Epithelial cell of alveolus of lung (primary cell): ENCODE measurements at places on chromosomes 16 and 17. TPM values are rescaled to one million over a fixed set of nuclear protein-coding genes. Genes with fewer than 3 reads are reported as not detected.

EME2 gene
- 3.2 and 8.9 TPM in 2 replicates for total RNA-seq

GJC1 gene
- total RNA-seq: 23.2 and 29.0 TPM in 2 replicates

SLC6A2 gene
- total RNA-seq: not detected in 2 replicates

TLCD1 gene
- 0.96 and 18.4 TPM in 2 replicates for total RNA-seq

TMEM88 gene
- 1.9 and 3.3 TPM in 2 replicates for total RNA-seq

TNS4 gene
- total RNA-seq: 1.7 and 7.9 TPM in 2 replicates

TBC1D26 gene
- total RNA-seq: 0.24 TPM in 1 of 2 replicates, not detected in the other

FLYWCH2 gene
- total RNA-seq: 76.9 and 147 TPM in 2 replicates

ZP2 gene
- total RNA-seq: not detected in 2 replicates

RNF167 gene
- 42.0 and 53.0 TPM in 2 replicates for total RNA-seq

TBC1D3C gene
- total RNA-seq: not detected in 2 replicates

OR1A1 gene
- not detected in 2 replicates for total RNA-seq

PDILT gene
- total RNA-seq: not detected in 2 replicates

STAC2 gene
- under 0.01 TPM in 1 of 2 replicates, not detected in the other for total RNA-seq

C1QL1 gene
- total RNA-seq: 1.4 and 2.2 TPM in 2 replicates

SLC38A8 gene
- total RNA-seq: not detected in 2 replicates

CDR2L gene
- total RNA-seq: 18.8 and 29.2 TPM in 2 replicates

SMPD3 gene
- 0.16 TPM in 1 of 2 replicates, not detected in the other for total RNA-seq

CRYBA1 gene
- total RNA-seq: not detected in 2 replicates

CORO1A gene
- 9.1 and 13.5 TPM in 2 replicates for total RNA-seq

TMC8 gene
- total RNA-seq: not detected in 2 replicates

NACA2 gene
- total RNA-seq: not detected in 2 replicates

ABCC12 gene
- total RNA-seq: not detected in 2 replicates

FBXW10 gene
- total RNA-seq: not detected in 2 replicates

INCA1 gene
- total RNA-seq: 0.32 and 0.39 TPM in 2 replicates

WFIKKN2 gene
- not detected in 2 replicates for total RNA-seq

MYH2 gene
- 1.8 TPM in 1 of 2 replicates, not detected in the other for total RNA-seq

DNAI2 gene
- not detected in 2 replicates for total RNA-seq

WSCD1 gene
- under 0.01 and 2.2 TPM in 2 replicates for total RNA-seq

CBX2 gene
- total RNA-seq: 7.2 and 7.6 TPM in 2 replicates

MON1B gene
- total RNA-seq: 20.3 and 27.2 TPM in 2 replicates

MAPT gene
- 0.52 and 0.56 TPM in 2 replicates for total RNA-seq

HAS3 gene
- 0.08 and 0.13 TPM in 2 replicates for total RNA-seq

CCL4 gene
- total RNA-seq: not detected in 2 replicates

KRTAP4-4 gene
- total RNA-seq: not detected in 2 replicates

KRT33B gene
- total RNA-seq: not detected in 2 replicates

NTN3 gene
- total RNA-seq: 0.13 and 1.2 TPM in 2 replicates
